ENCODE measurements at places on chromosomes 3 and 15. TPM values are rescaled to one million over a fixed set of nuclear protein-coding genes. Genes with fewer than 3 reads are reported as not detected.
A peak's percentile ranks its signal among the peaks of the same experiment; 100 is the strongest.

DNA sequence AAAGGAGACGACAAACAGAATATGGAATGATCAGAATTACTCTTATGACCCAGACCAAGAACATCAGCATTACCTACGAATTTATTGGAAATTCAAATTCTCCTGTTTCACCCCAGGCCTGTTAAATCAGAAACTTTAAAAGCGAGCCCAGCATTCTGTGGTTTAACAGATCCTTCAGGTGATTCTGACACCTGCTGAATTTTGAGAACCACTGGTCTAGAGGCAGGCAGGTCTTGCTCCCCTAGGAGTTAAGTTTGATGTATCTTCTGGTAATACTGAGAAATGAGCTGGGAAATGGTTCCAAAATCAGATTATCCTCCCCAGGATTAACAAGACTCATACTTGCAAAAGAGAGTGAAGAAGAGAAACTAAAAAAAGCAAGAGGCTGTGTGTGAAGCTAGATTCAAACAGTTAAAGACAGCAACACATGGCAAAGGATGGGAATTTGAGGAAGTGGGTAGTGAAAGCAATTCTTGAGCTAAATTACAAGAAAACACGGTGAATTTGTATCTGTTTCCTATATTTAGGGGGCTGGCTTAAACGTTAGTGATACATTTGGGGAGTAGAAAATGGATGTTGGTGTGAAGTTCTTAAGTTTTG is 66.0 kb downstream of the FLNB start:
- peaks cover 23% of the 10 kb centered on the region for H3K4me1 ChIP-seq
- no peak for DNase-seq
- no peak overlapping the region for H3K4me3 ChIP-seq
- H3K27me3 ChIP-seq = no peaks in the 10 kb centered on the region
- H3K36me3 ChIP-seq = peaks cover 15% of the 10 kb centered on the region

- peak; percentile 69 for DNase-seq
- no peaks in the 10 kb centered on the region for H3K4me1 ChIP-seq
- no peak overlapping the region for H3K27ac ChIP-seq
- no peaks in the 10 kb centered on the region for H3K27me3 ChIP-seq
- H3K4me3 ChIP-seq = no peak overlapping the region
- H3K36me3 ChIP-seq = no peaks in the 10 kb centered on the region
Measured at GRCh38 chr3:141644931-141645330, 93.2 kb upstream of the RNF7 start.

GRCh38 chr3:138465925-138466324 is 31.5 kb downstream of the ESYT3 start:
- no peak overlapping the region for H3K4me3 ChIP-seq
- peaks cover 14% of the 10 kb centered on the region for H3K27me3 ChIP-seq
- H3K36me3 ChIP-seq = no peaks in the 10 kb centered on the region
- no peaks in the 10 kb centered on the region for H3K4me1 ChIP-seq

Gene GPR149
- total RNA-seq = not detected

GRCh38 chr3:19254189-19254588 is 105.9 kb downstream of the KCNH8 start:
- H3K36me3 ChIP-seq = no peaks in the 10 kb centered on the region
- DNase-seq = no peak
- no peak overlapping the region for H3K27ac ChIP-seq
- H3K4me1 ChIP-seq = peaks cover 8% of the 10 kb centered on the region

GRCh38 chr15:61206767-61207166 is 22.3 kb downstream of the RORA start:
- H3K4me3 ChIP-seq = no peak overlapping the region
- no peak for DNase-seq

GRCh38 chr3:155778462-155778861 is 27.6 kb downstream of the C3orf33 start:
- H3K4me1 ChIP-seq = no peaks in the 10 kb centered on the region
- H3K4me3 ChIP-seq = no peak overlapping the region
- no peaks in the 10 kb centered on the region for H3K27me3 ChIP-seq
- peaks cover 8% of the 10 kb centered on the region for H3K36me3 ChIP-seq

DNA sequence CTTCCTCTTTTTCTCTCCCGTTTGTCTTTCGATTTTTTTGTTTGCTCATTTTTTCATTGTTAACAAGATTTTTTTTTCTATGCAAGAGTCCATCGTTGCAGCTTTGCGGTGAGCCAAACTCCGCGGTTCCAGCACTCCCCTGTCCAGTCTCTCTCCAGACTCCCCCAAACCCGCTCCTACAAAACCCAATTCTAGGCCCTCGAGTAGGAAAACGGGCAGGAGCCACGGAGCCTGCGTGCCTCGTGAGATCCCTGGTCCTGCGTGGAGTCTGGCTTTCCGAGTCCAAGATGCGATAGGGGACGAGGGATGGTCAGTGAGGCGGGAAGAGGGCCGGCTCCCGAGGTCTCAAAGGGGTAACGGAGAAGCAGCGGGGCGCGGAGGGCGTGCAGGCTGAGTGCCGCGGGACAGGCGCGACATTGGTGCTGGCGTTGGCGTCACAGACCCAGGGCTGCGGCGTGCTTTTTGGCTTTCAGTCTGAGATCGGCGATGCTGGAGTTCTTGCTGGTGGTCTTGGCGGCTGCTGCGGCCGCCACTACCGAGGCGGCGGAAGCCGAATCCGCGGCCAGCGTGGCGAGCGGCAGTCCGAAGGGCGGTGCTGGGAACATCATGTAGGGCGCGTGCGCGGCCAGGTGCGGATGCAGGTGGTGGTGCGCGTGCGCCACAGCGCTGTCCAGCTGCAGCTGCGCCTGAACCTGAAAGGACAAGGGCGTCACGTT is 8.5 kb downstream of the SHOX2 start:
- peak overlapping the region; percentile 83 for H3K4me3 ChIP-seq
- peaks cover 15% of the 10 kb centered on the region for H3K4me1 ChIP-seq
- peaks cover 4% of the 10 kb centered on the region for H3K36me3 ChIP-seq
- H3K27ac ChIP-seq = peak overlapping the region; percentile 15

Gene COL8A1
- not detected for total RNA-seq

- no peaks in the 10 kb centered on the region for H3K36me3 ChIP-seq
- no peaks in the 10 kb centered on the region for H3K4me1 ChIP-seq
- DNase-seq = no peak
Measured at GRCh38 chr15:73839699-73840377, 33.5 kb upstream of the TBC1D21 start.

DNA sequence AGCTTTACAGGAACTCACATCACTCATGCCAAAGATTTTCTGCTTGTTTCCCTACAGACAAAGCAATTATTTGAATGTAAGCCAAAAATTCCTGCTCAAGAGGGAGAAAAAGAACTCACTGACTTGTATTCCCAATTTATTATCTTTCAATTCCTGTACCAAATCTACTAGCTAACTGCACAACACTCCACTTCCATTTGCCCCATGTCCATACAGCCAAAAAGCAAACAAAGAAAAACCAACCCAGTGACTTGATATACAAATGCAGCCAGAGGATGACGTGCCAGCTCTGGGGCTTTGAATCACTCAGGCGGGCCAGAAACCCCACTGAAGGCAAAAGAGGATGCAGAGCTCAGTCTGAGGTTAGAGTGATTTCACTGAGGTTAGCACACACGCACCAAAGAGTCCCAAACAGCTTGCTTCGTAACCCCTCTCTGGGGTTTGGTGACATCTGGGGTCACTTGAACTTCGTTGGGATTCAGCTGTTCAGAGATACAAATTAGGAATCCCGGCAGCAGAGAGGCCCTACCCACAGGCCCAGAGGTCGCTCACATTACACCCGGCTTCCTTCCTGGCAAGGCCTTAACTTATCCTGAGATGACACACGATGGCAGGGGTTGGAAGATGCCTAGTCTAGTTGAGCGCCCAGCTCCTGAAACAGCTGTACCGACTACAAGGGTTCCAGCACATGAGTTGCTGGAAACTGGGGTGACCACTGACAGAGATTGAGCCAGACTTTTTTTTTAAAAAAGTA is 1.6 kb downstream of the RFTN1 start:
- H3K4me1 ChIP-seq = peaks cover 80% of the 10 kb centered on the region
- H3K4me3 ChIP-seq = peak overlapping the region; percentile 97
- H3K27me3 ChIP-seq = no peaks in the 10 kb centered on the region
- peak overlapping the region; percentile 96 for H3K27ac ChIP-seq

- H3K36me3 ChIP-seq = no peaks in the 10 kb centered on the region
- no peak overlapping the region for H3K27ac ChIP-seq
- H3K27me3 ChIP-seq = no peaks in the 10 kb centered on the region
- H3K4me3 ChIP-seq = no peak overlapping the region
Measured at GRCh38 chr15:98718426-98719136, 70.2 kb downstream of the IGF1R start.

GRCh38 chr3:141413391-141413790 is 45.1 kb downstream of the ZBTB38 start:
- DNase-seq = peak; percentile 33
- H3K27me3 ChIP-seq = no peaks in the 10 kb centered on the region
- peak overlapping the region; percentile 100 for H3K27ac ChIP-seq
- H3K4me1 ChIP-seq = peaks cover 65% of the 10 kb centered on the region
- H3K36me3 ChIP-seq = peaks cover 67% of the 10 kb centered on the region

DNA sequence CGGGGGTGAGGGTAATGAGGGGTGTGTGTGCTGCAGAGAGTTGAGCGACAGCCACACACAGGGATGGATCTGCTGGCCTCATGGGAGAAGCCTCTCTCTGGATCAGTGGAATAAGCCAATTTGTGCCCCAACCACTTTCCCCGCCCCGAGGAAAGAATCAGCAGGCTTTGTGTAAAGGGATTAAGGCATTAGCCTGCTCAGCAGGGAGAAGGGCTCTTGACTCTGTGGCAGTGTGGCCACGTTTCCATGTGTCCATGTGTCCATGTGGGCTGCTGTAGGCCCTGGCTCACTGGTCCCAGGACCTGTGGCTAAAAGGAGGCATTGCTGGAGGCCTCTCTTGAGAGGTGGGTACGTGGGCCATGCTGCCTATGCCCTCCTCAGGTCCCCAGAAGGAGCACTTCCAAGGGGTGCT is 104.7 kb downstream of the HMG20A start:
- H3K4me3 ChIP-seq = no peak overlapping the region
- H3K36me3 ChIP-seq = no peaks in the 10 kb centered on the region
- peaks cover 3% of the 10 kb centered on the region for H3K27me3 ChIP-seq
- H3K4me1 ChIP-seq = no peaks in the 10 kb centered on the region

Measured in activated CD4-positive, alpha-beta T cell treated with anti-CD3 and anti-CD28 coated beads, Interleukin-2, amount 10 ng/mL, durations not matched to agents 7 days and 5 days (primary cell).